COLO829 (cell line): ENCODE measurements at places on chromosomes 16 and 17.

DNA sequence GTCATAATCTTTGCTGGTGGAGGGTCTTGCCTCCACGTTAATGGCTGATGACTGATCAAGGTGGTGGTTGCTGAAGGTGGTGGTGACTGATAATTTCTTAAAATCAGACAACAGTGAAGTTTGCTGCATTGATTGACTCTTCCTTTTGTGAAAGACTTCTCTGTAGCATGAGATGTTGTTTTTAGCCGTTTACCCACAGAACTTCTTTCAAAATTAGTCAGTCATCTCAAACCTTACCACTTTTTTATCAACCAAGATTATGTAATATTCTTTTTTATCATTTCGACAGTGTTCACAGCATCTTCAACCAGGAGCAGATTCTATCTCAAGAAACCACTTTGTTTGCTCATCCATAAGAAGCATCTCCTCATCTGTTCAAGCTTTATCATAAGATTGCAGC, 5.9 kb downstream of the UQCRC2 start:
- no peak for DNase-seq

DNA sequence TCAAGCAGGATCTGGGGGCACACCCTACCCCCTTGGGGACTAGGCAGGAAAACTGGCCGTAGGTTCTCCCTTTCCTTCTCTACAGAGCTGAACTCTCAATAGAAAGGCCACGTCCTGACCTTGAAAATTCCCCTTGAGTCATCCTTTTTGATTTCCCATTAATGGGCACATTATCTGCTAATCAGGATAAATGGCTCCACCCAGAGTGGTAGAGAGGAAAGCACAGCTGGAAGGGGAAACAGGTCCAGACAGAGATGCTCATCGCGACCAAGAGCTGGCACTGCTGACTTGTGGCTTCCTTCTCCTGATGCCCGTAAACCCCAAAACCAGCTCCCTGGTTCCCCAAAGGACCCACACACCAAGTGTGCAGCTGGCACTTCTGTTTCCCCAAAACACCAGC, 206.5 kb upstream of the CDH5 start:
- DNase-seq = no peak

GRCh38 chr16:47523342-47524006, 62.3 kb downstream of the PHKB start:
- no peak for DNase-seq

DNA sequence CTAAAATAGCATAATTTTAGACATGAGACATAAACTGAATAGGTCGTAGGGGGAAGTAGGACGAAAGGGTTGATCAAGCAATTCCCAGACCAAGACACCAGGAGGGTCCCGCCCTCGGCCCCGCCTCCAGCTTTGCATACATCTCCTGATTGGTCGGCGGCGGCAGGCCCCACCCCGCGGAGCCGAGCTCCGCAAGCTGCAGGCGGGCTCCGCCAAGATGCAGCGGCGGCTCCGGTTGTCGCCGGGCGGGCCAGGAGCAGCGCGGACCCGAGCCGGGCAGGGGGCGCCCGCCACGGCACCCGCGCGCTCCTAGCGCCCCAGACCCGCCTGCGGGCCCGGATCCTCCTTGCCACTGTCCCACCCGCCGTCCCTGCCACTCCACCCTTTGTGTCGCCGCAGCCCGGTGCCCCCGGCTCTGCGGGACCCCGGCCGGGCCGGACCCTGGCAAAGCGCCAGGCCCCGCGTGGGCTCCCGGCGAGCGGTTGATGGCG, at the start of gene CDR2L:
Gene CDR2L, plus strand, starts transcription at position 215 of the 491 bp plus-strand sequence. CDS start 412 bp downstream, outside the sequence.
- peak; percentile 87 for DNase-seq

- DNase-seq = no peak
Measured at GRCh38 chr16:57567691-57568090, 25.2 kb downstream of the ADGRG5 start.

GRCh38 chr16:17359788-17360390, 110.9 kb downstream of the XYLT1 start:
- peak; percentile 61 for DNase-seq

GRCh38 chr17:78823282-78824046, 17.1 kb downstream of the USP36 start:
- no peak for DNase-seq

- DNase-seq = no peak
Measured at GRCh38 chr17:50830994-50831393, 4.4 kb upstream of the WFIKKN2 start.

- no peak for DNase-seq
Measured at GRCh38 chr17:44438636-44439035, 49.2 kb upstream of the ITGA2B start.

- no peak for DNase-seq
Measured at GRCh38 chr16:57775661-57776469, 26.4 kb downstream of the KIFC3 start.

GRCh38 chr17:59440757-59441463, 109.5 kb downstream of the YPEL2 start:
- DNase-seq = peak; percentile 76

GRCh38 chr16:81164481-81164880, 68.3 kb upstream of the GCSH start:
- DNase-seq = no peak

DNA sequence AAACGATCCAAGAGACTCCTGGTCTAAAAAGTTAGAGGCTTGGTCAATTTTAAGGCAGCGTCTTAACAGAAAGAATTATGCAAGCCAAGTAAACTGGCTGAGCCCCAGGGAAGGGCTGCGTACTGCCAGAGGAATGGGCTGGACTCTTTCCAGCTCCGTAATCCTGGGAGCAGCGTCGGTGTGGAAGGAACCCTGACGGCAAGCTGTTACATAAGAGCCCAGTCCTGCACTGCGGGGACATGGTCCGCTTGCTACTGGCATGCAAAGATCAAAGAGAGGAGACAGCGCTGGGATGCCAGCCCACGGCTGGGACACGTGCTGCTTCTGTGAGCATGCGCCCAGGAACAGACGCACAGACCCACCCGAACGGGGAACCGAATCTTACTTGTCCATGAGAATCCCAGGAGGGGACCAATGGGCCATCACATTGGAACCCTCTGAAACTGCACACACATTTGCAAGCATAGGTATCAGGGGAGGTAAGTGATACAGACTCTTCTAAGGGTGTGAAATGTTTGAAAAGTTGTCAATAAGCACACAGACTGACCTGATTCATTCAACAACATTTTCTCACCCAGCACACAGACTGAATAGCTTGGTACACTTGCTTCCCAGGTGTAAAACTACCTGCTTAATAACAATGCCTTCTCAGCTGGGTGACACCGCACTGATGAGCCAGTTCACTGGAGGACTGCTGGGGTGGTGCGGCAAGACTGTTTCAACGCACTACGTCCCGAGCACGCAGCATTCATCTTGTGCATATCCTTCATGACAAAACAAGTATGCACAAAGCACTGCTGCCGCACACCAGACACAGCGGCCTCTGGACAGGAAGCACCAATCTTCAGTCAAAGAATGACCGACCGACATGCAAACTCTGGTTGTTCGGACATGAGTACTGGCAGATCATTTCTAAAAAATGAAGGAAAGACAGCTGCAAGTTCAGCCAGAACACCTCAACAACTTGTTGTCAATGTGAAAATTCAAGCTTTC, 94.9 kb downstream of the ANKRD11 start:
- DNase-seq = peak; percentile 16

DNA sequence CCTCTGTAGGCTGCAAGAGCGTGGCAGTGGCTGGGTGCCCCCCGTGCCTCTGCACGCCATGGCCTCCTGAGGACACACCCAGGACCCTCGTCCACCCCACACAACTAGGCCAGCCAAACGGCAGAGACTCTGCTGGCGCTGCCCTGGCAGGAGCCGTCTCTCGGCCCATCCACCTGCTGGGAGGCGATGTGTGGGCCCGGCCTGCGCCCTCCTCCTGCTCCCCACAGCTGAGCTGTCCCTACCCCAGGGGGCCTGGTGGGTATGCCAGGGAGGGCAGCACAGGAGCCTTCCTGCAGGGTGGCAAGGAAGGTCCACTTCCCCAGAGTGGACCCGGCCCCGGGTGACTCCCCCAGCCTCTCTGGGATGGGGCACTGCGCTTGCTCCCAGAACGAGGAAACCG, 7.0 kb downstream of the RNF166 start:
- DNase-seq = no peak

DNA sequence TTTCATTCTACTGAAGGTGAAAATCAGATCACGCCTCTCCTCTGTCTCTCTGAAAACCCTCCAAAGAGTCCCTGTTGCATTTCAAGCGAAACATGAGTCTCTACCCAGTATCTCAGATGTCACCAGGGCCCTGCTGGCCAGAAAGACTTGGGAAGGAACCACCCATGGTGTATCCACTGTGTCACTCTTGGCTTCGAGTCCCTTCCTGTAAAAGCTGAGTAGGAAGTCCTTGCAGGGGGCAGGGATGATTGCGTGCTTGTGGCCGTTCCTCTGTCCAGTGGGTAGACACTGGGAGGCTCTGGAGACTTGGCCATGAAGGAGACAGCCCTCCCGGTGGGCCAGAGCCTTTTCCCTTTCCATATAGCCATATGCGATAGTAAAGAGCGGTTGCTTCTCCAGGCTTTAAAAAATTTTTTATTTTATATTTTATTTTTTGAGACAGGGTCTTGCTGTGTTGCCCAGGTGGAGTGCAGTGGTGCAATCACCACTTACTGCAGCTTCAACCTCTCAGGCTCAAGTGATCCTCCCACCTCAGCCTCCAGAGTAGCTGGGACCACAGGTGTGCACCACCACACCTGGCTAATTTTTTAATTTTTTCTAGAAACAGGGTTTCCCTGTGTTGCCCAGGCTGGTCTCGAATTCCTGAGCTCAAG, 19.0 kb upstream of the RMI2 start:
- DNase-seq = no peak

DNA sequence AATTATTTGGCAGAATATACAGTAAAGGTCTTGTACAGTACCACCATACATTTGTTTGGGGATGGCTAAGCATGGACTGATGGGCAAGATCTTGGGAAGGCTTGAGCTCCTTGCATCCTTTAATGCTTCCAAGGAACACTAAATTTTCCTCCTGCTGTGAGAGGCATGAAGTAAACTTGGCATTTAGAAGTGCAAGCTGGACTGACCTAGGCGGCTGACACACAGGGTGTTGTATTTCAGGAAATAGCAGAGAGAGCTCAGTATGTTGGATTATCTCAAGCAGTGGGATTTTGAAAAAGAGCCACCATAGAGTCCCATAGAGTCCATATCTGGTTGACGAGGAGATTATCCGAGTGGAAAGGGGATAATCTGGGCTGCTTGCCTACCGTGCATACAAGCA, 2137.1 kb downstream of the TP53TG3F start:
- no peak for DNase-seq

DNA sequence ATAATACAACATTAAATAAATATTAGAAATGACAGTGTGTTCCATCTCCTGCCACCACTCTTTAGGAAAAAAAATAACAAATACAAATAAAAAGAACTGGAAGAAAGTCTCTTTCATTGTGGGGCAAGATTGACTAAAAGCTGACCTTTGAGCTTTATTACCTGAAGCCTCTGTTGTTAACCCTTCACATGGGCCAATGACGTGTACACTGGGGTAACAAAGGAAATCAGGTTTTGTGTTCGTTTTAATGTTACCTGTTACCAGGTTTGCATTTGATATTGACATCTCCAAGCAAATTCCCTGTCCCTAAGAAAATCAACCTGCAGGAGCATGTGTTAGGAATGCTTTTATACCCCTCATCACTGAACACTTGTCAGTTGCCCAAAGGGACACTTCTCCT, 39.0 kb downstream of the NLK start:
- no peak for DNase-seq
